ENCODE measurements at places on chromosomes 16 and 17.

- no peak for DNase-seq
These were observed 106.8 kb upstream of the AXIN2 start for GRCh38 chr17:65668211-65668610.

DNA sequence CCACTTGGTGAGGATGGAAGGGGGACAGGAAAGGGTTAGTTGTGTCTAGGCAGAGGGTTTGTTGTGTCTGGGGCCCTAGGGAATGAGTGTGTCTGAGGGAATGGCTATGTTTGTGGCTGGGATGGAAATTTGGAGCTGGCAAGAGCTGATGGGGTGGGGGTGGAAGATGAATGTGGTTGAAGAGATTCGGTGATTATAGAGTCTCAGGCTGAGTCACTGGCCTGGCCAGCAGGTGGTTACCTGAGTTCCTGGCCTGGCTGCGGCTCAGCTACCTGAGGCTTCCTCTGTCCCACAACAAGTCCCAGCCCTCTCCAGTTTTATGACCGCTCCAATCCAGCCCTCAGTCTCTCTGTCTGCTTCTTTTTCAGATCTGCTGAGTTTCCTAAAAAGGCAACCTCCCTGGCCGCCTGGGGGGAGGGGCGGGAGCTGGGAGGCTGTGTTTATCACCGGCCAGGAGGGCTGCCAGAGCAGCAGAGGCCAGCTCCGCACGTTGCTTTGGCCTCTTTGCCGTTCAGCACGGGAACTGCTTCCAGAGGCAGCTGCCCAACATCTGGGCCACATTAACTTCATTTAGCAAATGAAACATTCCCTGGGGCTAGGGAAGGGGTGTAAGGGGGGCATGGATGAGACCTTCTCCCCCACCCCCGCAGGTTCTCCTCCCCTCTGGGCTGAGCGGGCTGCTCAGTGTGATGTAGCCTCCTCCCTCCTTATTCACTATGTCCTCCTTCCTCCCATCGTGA, 21.8 kb downstream of the ITGB3 start:
- DNase-seq = no peak

DNA sequence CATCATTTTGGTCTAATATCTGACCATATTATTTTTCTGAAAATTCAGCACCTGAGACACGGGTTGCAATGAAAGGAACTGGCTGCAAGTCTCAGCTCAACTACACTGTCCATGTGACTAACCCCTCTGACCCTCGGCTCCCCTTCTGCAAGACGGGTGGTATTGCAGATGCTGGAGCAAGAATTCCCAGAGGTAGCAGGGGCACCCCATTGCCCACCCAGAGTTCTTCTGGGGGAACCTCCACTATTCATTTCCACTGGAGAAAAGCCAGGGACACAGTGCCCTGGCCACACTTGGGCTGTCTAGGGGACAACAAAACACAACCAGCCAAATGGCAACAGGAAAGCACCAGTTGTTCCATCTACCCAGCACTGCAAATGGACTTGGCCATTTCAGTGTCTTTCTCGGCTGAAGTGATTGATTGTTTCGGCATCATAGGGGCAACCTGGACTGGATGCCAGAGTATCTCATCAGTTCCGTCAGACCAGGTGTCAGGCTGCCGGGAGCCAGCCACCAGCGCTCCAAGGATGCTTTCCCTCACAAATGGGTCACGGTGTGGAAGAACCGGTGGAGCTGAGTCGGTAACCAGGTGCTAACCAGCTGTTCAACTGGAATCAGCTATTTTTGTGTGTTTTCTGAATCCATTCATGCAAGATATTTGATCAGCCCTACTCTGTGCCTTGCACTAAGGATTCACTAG, 58.1 kb downstream of the C16orf78 start:
- DNase-seq = no peak

DNA sequence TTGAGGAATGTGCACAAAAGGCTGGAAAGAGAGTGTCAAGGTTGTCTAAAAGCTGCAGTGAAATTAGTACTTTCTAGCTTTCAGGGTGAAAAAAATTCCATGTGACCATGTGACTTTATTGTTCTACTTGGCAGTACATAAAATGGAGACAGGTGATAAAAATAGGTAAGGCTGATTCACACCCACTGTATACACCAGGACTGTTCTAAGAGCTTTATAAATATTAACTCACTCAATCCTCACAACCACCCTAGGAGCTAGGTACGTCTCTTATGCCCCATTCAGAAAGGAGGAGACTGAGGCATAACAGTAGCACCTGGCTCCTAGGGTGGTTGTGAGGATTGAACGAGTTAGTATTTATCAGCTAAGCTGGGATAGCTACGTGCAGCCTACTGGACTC, 28.2 kb upstream of the DNAH17 start:
- no peak for DNase-seq

DNA sequence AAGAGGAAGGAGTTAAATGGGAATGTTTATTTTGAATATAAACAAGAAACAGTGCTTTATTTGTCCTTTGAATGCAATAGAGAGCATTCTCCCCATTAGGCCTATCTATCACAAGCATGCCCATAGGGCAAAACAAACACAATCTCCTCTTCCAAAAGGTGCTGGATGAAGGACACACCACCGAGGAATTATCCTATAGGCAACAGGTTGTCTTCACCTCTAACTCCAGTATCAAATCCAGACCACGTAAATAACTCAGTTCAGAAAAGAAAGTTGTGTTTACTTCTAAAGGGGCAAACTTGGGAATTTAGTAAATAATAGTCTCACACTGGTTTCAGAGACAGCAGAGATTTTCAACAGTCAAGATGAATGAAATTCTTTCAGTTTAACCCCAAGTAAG, 83.7 kb upstream of the CLEC18B start:
- DNase-seq = no peak

GRCh38 chr16:1911467-1912214, 6.6 kb downstream of the HS3ST6 start:
- DNase-seq = no peak

- no peak for DNase-seq
These were observed 17.1 kb upstream of the TMEM94 start for GRCh38 chr17:75439287-75439686.

Data from activated naive CD4-positive, alpha-beta T cell treated with anti-CD3 and anti-CD28 coated beads for 36 hours (primary cell).